Left hindlimb (tissue), 1 donor: ENCODE measurements at places on chromosomes 7 and 10.

GRCh38 chr7:79787096-79787495 lies 333.6 kb upstream of the MAGI2 start:
- no peak for DNase-seq

DNA sequence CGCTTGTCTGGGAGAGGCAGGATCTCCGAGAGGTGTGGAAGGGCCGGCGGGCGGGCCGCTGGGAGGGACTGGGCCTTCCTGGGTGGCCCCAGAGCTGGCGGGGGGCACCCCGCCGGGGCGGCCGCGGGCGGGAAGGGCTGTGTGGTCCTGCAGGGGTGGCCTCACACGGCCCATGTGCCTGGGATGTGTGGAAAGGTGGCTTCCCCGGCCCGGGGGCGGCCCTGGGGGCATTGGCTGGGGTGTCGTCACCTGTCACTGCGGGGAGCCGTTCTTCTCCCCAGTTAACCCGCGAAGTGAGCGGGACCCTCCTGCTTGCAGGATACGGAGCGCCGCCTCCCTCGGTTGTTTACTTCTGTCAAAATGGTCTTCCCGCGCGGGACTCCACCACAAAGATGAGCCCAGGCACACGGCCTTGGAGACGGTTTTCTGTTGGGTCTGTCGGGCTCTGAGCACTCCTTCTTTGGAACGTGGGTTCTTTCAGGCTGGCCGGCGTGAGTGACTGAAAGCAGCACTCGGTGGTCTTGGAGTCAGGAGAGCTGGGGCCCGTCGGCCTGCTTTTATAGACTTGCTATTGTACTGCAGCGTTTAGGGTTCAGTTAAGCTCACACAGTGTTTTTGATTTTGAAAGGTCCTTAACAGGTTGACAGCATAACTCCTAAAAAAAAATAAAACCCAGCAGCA lies 700 bp downstream of the SMC3 start:
- no peak for DNase-seq

DNA sequence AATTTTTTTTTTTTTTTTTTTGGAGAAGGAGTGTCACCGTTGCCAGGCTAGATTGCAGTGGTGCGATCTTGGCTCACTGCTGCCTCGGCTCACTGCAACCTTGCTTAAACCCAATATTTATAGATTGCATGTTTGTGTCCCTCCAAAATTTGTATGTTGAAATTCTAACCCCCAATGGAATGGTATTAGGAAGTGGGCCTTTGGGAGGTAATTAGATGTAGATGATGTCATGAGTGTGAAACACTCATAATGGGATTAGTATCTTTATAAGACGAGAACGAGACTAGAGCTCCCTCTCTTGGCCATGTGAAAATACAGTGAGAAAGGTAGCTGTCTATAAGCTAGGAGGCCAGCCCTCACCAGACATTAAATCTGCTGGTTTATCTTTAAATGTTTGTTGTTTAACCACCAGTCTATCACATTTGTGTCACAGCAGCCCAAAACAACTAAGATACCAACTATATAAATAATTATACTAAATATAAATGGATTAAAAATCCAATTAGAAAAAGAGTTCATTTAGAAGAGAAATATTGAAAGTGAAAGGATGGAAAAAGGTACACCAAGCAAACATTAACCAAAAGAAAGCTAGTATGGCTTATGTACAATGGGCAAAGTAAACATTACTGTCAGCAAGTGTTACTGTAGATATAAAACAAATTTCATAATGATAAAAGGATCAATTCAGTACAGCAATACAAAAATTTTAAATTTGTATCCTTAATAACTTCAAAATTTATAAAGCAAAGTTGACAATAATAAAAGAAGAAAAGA lies 9.3 kb downstream of the TCAF1 start:
- DNase-seq = no peak

- no peak for DNase-seq
These were observed 21.8 kb downstream of the PLXNA4 start for GRCh38 chr7:132554446-132554845.
